ENCODE measurements at places on chromosomes 1 and 21.

- DNase-seq: no peak
Measured at GRCh38 chr1:157154940-157155514, 16.8 kb upstream of the ETV3 start.

GRCh38 chr1:183339556-183340167, 78.5 kb downstream of the NMNAT2 start:
- no peak for DNase-seq

DNA sequence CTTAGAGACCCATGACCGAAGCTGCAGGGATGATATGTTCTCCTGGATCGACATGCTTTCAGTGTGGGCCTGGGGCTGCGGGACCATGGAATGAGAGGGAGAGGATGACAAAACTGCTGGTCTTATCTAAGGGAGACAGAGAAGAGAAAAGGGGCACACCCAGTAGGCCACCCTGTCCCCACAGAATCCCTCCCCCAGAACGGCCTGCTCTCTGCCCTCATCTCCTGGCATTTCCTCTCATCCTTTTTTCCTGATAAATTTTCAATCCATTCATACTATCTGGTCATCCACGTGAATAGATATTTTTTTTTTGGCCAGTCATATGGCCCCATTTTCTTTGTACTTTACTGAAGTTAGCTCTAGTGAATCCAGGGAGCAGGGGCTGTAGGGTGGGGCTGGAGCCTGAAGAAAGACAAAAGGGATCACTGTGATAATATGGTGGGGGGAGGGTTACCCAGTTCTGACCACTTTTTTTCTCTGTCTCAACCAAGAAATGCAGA, at the start of gene PKLR:
TSS of gene PKLR (minus strand) at position 97 of the 500 bp plus-strand sequence. CDS start at position 54, 43 bp downstream.
- DNase-seq: no peak

- DNase-seq: no peak
Measured at GRCh38 chr1:40257313-40257687, 736 bp upstream of the ZMPSTE24 start.

GRCh38 chr1:17648457-17649145, 106.5 kb upstream of the ACTL8 start:
- DNase-seq: no peak

GRCh38 chr21:14991957-14992356, 72.8 kb downstream of the NRIP1 start:
- no peak for DNase-seq

DNA sequence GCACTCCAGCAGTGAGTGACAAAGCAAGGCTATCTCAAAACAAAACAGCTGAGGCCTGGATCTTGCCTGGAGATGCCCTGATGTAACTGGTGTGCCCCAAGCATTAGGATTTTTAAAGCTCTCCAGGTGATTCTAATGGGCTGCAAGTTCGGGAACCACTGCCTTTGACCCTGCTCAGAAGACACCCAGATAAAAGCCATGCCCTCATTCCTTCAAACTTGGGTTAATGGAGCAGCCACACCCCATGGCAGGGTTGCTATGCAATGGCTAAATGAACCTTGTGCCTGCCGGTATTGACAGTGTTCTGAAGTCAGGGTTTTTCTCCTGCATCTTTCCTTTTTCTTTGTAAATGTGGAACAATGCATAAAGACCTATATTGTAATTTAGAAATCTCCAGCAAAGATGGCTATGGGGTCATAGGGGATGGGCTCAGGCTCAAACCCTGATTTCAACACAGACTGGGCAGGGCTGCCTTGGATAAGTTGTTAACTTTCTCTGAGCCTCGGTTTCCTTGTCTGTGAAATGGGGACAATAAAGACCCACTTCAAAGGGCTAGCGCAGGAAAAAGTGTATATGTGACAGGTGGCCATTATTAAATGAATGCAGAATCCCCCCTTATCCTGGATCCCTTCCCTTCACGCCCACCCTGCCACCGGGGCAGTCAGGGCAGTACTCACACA, 453 bp downstream of the TFF3 start:
- DNase-seq: no peak

- peak; percentile 32 for DNase-seq
Measured at GRCh38 chr1:117059334-117059677, 820 bp upstream of the TTF2 start.

DNA sequence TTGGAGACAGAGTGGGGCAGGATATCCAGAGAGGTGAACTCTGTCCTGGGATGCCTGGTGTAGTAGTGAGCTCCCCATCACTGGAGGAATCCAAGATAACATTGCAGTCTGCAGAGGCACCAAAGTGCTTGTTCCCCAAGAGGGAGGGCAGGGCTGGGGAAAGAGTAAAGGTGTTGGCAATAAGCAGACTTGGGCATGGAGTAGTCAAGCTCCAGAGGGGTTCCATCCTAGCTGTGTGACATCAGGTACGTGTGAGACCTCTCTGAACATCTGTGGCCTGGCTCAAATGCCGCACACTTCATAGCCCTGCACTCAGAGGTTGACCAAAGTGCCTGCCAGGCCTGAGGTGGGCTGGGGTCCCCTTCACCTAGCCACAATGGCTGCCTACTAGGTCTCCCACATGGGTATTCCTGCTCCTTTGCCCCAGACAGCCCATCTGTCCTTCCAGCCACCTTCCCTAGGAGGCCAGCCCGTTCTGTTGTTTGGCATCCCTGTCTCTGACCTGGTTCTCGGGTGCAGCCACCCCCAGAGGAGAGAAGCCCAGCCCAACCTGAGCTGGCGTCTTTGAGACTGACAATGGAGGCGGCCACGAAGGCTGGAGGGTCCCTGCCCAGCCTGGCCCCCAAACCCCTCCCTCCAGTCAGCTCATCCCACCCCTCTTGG, 2.8 kb upstream of the ARF1 start:
- no peak for DNase-seq

DNA sequence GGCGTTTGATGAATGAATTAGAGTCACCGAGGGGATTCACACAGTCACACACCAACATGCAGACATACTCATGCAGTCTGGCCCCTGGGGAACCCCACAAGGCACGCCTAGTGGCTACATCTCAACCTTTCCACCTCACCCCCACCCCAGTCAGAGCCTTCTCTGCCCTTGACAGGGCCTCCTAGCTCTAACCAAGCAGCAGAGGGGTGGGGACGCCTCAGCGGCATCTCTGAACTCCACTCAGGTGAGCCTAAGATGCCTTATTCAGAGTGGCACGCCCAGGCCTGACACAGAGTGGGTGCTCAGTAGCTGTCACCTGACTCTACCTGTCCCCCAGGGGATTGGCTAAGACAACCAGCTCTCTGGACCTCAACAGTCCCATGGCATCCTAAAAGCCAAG, 3.7 kb upstream of the SDC3 start:
- no peak for DNase-seq

DNA sequence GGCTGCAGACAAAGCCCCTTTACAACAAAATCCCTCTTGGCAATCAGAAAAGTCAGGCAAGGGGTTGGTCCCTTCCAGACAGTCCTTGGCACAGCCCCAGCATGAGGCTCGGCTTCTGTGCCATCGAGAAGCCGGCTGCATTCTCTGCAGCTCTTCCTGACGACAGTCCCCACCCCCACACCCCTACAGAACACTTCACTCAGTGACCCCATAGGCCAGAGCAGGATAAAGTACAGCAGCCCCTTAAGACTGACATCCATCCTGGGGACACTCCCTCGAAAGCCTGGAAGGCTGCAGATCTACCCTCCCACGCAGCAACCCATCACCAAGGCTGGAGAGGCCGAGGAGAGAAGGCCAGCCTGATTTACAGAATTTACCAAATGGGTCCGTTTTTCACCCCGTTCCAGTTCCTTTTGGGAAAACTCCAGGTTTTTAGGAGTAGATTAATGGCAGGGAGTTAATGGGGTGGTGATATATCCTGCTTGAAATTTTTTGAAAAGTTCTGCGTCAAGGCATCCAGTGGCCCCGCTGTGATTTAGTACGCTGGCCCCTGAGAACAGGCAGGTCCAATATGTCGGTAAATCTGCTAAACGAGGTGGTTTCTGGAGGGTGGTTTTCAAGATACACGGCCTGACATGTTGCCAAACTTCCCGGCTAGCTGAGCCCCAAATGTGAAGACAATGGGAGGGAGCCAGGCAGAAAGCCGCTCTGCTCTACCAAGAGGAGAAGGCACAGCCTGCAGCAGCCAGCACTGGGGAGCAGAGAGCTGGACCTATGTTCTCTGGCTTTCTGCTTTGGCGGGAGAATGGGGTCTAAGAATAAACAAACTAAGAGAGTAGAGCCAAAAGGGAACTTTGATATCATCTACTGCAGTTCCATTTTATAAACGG, 81.7 kb downstream of the SSBP3 start:
- no peak for DNase-seq

- no peak for DNase-seq
Measured at GRCh38 chr1:172350856-172351255, 69.6 kb upstream of the C1orf105 start.

GRCh38 chr1:1089731-1090423, 15.8 kb upstream of the RNF223 start:
- no peak for DNase-seq

- DNase-seq: no peak
Measured at GRCh38 chr1:63643517-63643916, 50.3 kb downstream of the PGM1 start.

DNA sequence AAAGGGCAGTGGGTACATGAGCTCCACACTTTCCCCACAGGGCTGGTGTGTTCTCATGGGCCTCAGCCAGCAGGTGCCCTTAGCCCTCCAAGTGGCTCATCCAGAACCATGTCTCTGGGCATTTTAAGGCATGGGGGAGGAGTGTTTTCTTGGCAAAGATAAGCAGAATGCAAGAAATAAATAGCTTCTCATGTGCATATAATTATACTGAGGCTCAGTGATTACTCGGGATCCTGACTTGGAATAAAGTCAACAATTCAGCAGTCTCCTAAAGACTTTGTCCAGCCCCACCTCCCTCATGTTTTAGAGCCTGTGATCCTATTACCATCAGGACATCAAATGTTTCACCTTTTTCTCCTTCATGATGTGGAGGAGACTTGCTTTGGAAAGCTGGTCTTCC, 92.7 kb upstream of the COG2 start:
- DNase-seq: no peak

DNA sequence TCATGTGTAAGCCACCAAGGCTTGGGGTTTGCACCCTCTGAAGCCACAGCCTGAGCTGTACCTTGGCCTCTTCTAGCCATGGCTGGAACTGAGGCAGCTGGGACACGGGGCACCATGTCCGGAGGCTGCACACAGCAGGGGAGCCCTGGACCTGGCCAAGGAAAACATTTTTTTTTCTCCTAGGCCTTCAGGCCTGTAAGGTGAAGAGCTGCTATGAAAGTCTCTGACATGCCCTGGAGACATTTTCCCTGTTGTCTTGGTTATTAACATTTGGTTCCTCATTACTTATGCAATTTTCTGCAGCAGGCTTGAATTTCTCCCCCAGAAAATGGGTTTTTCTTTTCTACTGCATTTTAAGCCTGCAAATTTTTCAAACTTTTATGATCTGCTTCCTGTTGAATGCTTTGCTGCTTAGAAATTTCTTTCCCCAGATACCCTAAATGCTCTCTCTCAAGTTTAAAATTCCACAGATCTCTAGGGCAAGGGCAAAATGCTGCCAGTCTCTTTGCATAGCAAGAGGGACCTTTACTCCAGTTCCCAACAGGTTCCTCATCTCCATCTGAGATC, 295.8 kb downstream of the LTN1 start:
- DNase-seq: no peak

GRCh38 chr1:221806984-221807383, 65.1 kb upstream of the DUSP10 start:
- DNase-seq: no peak

DNA sequence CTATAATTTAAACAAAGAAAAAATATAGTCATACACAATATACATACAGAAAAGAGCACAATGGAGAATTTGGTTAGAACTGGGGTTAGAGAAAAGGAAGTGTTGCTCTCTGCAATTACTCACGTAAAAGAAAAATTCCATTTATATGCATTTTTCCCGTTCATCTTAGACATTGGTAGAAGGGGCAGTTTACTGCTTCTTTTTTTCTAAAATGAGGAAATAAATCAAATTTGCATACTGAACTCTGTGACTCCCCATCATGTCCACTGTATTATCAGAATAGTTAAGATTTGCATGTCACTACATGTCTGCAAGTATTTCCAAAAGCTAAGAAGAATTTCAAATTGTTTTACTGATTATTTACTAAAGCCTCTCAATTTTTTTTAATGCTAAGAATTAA, 44.1 kb upstream of the C1orf105 start:
- DNase-seq: no peak

DNA sequence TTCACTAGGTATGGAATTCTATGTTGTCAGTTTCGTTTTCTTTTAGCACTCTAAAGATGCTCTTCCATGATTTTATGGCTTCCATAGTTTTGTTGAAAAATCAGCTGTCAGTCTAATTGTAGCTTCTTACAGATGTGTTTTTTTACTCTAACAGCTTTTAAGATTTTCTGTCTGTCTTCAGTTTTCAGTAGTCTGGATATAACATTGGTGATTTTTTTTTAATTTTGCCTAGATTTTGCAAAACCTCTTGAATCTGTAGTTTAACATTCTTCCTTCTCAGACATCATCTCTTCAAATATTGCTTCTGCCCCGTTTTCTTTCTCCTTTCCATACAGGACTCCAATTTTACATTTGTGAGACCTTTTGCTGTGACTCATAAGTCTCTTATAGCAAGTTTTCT, 17.9 kb upstream of the DYRK1A start:
- DNase-seq: no peak

DNA sequence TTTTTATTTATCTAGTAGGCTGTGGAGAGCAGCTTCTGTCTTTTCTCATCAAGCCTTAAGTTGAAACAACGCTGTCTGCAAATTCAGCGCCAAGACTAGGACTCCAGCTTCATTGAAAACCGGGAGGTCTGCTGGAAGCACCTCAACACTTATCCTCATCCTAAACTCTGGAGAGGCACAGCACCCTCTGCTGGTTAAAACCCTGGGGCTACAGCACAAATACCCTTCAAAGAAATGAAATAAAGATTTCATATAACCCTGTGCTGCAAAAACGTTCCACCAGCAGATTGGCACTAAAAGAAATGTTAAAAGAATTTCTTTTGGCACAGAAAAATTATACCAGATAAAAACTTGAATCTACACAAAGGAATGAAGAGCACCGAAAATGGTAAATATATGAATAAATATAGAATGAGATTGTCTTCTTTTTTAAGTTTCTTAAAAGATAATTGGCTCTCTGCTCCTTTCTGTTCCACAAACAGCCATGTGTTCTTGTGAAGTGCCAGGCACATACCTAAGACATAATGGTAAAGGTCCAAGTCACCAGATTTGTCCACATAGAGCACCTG, 227.7 kb upstream of the SAMSN1 start:
- peak; percentile 18 for DNase-seq

- DNase-seq: no peak
Measured at GRCh38 chr1:241221319-241221718, 135.7 kb downstream of the RGS7 start.

GRCh38 chr1:82057011-82057410, 256.3 kb downstream of the ADGRL2 start:
- DNase-seq: no peak

GRCh38 chr1:31707711-31708110, 3.9 kb upstream of the COL16A1 start:
- no peak for DNase-seq
